Activated CD4-positive, alpha-beta T cell treated with anti-CD3 and anti-CD28 coated beads for 24 hours (primary cell): ENCODE measurements at places on chromosomes 2 and 18.

- no peak for DNase-seq
Observed at GRCh38 chr2:147808520-147808919, 36.3 kb upstream of the ACVR2A start.

- DNase-seq = no peak
Observed at GRCh38 chr2:197799068-197799467, 5.3 kb upstream of the PLCL1 start.

DNA sequence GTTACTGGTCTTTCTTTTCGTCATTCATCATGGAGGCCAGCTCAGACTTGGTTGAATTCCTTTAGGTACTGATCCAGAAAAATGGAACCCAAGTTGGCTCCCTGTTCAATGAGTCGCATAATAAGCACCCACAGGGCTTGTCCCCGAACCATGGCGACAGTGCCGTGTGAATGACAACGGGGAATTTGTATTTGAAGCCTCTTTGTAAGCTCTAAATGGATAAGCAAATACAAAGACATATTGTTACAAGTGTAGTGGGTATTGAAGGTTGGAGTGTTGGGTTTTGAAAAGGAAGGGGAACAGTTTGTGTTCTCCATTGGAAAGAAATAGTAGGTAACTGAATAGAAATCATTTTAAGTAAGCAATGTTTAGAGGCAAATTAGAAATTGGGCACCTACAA, 288.9 kb downstream of the SLC4A3 start:
- DNase-seq = no peak

DNA sequence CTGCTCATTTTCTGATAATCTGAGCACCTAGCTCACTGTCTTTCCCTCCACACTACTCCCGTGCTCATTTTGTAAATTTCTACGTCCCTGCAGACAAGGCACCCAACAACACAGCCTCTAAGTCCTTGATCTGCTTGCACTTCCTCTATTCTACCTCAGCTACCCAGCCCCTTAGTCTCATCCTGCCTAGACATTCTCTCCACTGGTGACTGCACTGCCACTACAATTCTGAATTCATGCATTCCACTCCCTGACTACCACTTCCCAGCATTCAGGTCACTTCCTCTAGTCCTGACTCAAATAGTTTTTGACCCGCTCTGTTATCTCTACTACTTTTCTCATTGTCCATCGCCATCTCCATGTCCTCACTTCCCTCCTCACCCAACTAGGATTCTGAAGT, 155.7 kb downstream of the DYM start:
- no peak for DNase-seq

GRCh38 chr18:79766308-79766707, 31.4 kb upstream of the KCNG2 start:
- DNase-seq = no peak

GRCh38 chr18:10013621-10014543, 100.1 kb downstream of the VAPA start:
- no peak for DNase-seq

GRCh38 chr2:225431105-225431863, 31.8 kb downstream of the NYAP2 start:
- DNase-seq = no peak

- DNase-seq = no peak
Observed at GRCh38 chr2:140295767-140296166, 1515.6 kb upstream of the NXPH2 start.

DNA sequence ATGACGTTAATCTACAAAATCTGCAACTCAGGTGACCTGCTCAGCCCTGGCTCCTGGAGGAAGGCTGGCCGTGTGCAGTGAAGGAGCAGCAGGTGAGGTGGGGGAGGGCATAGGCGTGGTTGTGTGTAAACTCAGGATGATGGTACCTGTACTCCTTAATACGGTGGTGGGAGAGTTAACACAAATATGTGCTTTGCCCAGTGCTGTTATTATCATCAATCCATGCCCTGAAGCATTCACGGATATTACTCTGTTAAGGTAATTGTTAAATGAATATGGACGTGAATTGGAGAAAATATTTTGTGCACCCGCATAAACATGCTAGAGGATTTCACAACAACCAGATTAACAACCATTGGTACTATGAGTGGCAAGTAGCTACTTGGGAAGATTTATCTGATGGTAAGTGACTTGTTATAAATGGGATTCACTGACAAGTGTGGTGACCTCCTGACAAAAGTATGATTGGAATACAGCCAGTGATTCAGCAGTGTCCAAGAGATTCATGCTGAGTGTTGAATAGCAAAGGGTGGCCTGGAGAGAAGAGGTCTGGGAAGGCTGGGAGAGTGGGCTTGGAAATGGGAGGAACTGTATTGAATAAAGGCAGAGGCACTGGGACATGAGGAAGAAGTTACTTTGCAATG, 194.1 kb downstream of the TPGS2 start:
- no peak for DNase-seq

- DNase-seq = no peak
Observed at GRCh38 chr2:43787895-43788294, 14.1 kb downstream of the DYNC2LI1 start.

DNA sequence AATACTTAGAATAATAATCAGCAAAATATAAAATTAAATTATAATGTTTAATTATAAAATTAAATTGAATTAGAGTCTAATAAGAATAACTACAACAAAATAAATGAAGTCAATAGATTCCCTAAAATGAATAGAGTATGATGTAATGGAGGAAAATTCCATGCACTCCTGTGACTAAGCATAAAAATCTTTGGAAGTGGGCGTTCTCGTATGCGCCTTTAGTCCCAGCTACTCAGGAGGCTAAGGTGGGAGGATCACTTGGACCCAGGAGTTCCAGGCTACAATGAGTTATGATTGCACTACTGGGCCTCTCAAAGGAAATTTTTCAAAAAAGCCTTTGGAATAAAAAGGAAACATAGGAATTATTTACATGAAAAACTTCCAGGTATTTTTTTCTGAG, 955.4 kb upstream of the POU3F3 start:
- DNase-seq = no peak
